Activated CD8-positive, alpha-beta memory T cell treated with anti-CD3 and anti-CD28 coated beads for 4 hours (primary cell): ENCODE measurements at places on chromosomes 7 and 10.

DNA sequence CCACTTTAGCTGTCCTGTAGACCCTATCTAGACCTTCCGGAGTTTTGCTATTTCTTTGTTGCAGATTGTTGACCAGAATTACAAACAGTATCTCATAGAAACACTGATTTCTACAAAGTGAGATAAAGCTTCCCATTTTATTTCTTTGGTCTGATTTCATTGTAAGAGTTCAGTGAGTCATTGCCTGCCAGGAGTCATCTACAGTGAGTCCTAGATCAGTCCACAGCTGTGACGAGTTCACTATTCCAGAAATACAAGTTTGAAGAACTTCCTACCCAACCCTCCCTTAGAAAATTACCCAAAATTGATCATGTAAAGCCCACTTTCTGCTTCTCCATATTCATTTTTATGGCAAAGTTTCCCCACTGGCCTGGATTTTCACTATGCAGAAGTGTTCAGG, 905.5 kb downstream of the CNTNAP2 start:
- no peak for DNase-seq

DNA sequence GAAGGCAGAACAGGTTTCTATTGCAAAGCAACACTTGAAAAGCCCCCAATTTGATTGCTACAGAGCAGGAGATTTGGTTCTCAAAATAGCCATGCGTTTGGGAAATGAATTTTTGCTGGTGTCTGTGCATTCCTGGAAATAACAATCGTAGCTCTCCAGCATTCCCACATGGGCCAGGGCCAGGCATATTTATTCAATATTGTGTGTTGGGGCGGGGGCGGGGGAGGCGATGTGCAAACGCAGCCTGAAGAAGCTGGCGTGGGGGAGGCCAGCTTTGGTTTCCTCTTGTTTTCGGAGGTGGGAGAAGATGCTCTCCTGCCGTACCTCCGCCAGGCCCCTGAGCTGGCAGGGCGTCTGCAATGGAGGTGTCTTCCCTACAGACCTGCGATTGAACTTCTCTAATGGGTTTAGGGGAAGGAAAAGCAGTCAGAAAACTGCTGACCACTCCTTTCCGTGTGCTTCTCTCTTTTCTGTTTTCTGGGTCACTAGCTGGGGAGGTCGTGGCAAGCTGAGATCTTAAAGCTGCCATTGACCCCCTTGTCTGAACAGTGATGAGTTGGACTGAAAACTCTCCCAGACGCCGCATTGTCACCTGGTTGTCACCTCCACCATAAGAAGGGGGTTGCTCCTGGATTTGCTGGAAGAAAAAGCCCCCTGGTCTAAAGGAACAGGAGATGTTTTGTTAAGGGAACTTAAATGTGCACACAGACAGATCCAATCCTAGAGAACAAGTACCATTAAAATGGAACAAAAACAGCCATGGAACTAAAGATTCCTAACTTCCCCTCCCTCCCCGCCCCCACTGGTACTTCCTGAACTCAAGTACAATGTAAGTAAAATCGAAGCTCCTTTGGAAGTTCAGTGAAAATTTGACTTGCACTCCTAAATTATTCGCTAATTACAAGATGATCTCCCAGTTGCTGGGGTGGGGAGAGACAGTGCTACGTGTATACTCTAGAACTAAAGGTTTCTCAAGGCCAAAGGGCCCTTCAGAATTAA, 56.4 kb upstream of the HABP2 start:
- DNase-seq, result no peak

DNA sequence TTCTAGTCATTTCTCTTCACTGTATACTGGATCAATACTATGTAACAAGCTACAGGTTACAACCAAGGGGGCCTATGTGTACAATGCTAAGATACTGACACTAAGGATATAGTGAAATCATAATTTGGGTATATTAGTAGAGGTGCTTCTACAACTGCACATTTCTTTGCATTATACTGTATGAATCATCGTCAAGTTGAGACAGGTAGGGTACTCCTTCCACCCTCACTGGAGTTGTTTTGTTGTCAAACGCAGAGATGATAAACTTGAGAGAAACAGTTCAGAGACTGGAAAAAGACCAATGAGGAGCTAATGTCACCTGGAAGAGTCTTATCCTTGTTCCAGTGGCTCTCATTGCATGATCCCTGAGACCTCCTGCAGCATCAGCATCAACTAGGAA, 208.2 kb upstream of the PRPS1L1 start:
- DNase-seq, result no peak

DNA sequence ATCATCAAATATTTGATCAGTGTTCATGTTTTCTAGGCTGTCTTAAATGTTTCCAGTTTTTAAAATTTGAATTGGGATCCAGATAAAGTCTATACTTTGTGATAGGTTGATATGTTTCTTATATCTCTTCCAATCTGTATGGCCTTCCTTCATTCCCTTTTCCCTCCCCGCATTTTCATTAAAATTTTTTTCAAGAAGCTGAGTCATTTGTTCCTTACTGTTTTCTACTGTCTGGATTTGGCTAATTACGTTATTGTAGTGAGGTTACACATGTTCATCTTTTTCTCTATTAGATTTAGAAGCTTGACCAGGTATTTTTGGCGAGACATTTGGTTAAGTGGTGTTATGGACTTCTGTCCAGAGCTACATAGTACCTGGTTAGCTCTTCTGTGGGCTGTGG, 11.2 kb downstream of the GARS1 start:
- DNase-seq, result no peak

GRCh38 chr7:107847168-107847835, 43.7 kb upstream of the DLD start:
- DNase-seq, result no peak

DNA sequence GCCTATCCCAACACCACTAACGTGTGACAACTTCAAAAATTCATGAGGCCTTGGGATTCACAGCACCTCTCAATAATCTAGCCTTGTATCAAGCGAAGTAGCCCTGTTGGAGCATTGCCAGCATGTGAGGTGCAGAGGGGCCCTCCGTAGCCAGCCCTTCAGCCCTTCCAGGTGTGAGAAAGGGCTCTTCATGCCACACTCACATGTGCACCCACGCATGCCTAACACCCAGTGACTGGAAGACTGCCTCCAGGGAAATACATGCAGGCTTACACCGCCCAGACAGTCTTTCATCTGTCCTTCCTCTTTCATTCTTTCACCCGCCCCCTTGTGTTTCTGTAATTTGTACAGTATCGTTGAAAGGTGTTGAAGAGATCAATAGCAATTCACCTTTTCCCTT, 26.1 kb downstream of the LRRC4 start:
- no peak for DNase-seq

DNA sequence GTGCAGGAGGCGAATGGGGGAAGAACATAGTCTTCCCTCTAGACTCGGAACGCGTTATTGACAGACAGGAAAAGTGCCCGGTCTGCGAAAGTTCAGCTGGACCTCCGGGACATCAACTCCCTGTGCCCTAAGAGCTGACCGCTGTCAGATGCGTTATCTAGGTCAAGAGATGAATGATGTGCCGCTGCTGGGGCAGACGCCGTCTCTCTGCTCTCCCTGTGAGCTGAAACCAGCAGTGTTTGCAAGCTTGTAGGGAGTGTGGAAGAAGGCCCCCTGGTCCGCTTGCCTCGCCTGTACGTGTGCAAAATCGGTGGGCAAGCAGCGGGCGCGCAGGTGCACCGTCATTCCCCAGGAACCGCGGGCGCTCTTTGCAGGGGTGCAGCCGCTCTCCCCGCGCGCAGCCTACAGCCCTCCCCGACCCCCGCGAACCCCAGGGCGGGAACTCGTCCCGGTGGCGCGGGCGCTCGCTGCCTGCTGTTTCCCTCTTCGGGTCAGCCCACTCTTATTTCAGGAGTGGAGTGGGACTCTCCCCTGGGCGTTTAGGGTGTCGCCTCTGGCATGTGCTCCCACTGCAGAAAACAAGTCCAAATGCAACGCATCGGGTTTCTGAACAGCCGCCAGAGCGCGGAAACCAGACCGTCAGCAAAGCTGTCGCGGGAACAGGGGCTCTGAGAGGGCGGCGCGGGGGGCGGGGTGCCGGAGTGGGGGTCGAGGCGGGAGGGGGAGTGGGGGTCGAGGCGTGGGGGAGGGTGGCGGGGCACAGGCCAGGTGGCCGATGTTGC, 1.8 kb upstream of the PFKFB3 start:
- DNase-seq, result no peak

DNA sequence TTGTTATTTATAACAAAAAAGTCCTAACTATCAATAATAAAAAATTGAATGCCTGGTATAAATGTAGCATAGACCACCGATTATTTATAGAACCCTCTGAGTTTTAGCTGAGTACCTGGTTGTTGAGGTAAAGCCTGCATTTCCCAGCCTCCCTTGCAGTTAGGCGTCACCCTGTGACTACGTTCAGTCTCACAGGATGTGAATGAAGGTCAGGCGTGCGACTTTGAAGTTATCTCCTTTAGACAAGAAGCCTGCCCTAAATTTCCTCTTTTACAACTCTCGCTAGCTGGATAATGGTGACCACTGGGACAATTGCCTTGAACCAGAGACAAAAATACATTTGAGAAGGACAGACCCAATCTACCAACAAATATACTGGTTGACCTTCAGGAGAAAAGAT, 67.5 kb upstream of the TES start:
- no peak for DNase-seq

DNA sequence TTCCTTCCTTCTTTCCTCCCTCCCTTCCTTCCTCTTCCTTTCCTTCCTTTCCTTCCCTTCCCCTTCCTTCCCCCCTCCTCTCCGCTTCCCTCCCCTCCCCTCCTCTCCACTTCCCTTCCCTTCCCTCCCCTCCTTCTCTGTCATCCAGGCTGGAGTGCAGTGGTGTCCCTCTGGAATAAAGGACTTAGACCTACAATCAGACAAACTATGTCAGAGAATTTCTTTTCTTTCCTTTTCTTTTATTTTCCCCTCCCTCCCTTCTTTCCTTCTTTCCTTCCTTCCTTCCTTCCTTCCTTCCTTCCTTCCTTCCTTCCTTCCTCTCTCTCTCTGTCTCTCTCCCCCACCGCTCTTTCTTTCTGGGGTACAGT, 242.2 kb downstream of the GATA3 start:
- no peak for DNase-seq

DNA sequence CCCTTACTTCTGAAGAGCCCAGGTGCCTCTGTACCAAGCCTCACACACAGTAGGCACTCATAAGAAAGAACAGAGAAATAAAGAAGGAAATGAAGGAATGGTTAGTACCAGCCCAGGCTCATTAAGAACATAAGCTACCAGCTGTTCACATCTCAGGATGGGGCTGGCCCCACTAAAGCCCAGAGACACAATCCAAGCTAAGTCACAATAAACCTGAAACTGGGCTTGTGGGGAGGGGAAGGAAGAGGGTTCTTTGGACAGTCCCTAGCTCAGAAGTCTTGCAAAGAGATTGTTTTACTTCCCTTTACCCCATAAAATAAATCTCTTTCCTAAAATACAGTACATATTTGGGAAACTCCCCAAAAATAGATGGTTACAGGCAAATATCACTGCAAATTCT, 24.3 kb downstream of the FBXW4 start:
- no peak for DNase-seq

GRCh38 chr10:123500110-123500509, 166.0 kb upstream of the GPR26 start:
- no peak for DNase-seq

GRCh38 chr7:155517452-155517851, 28.9 kb downstream of the CNPY1 start:
- DNase-seq, result no peak

DNA sequence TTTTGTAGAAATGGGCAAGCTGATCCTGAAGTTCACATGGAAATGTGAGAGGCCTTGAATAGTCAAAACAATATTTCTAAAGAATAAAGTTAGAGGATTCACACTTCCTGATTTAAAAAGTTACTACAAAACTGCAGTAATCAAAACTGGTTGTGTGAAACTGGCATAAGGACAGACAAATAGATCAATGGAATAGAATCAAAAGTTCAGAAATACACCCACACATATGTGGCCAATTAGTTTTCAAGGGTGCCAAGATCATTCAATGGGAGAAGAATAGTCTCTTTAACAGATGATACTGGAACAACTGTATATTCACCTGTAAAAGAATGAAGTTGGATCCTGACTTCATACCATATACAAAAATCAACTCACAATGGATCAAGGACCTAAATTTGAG, 27.7 kb downstream of the DNAJC9 start:
- DNase-seq, result no peak

DNA sequence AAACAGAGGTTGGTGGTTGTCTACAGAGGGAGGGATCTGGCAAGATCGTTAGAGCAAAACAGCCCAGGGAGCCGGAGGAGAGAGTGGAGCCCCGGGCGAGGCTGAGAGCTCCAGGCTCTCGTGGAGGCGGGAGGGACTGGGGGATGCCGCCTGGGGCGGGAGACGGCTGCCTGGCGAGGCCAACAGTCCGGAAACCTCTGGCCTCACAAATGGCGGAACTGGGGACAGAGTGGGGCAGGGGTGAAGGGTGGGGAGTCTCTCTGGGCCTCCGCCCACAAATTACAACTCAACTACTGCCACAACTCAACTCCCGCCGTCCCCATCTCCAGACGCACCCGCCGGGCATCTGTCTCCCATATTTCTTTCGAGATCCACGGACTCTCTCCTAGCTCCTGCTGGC, 47.7 kb downstream of the CLEC2L start:
- DNase-seq, result no peak

- no peak for DNase-seq
Measured at GRCh38 chr10:28253169-28253785, 49.6 kb downstream of the MPP7 start.

DNA sequence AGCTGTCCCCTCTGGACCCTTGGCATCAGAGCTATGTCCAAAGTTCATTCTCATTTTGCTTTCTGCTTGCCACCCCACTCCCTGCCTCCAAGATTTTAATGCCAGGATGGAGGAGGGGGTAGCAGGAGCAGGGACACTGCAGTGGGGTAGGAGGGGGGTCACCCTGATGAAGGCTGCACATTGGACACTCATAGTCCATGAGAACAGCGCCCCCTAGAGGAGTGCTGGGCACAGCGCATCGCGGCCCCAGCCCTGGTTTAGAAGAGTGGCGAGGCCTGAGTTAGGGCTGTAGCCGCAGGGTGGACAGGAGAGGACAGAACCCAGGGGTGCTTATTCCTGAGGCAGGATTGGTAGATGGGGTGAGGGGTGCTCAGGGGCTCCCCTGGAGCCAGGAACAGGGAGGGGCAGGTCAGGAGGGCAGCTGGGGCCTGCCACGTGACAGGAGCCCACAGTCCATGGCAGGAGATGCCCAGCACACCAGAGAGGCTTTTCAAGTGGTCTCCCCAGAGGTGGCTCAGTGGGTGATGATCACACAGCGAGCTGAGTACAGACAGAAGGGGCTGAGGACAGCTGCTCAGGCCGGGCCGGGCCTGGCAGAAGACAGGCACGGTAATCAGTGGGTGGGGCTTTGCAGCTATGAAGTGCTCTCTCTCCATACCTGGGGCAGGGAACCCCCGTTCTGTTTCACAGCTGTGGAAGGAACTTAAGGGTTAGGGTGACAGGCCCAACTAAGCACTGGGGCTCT, 71.4 kb downstream of the NEURL1 start:
- no peak for DNase-seq

GRCh38 chr7:93890041-93890463, 501 bp downstream of the TFPI2 start:
- DNase-seq, result no peak

DNA sequence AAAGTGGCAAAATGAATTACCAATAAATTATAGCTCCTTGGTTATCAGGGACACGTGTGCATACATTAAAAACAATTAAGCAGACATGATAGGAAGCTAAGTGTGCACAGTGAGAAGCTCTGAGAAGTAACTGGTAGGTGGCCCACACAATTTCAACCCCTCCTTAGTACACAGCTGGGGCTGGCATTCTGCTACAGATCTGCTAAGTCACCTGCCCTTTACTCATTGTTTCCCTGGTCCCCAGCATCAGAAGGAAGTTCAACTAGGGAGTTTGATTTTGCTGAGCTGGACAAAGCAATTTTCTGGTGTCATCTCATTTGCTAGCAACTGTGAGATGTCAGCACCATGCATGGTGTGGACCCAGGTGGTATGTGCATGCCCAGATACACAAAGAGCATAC, 424.1 kb upstream of the NPVF start:
- DNase-seq, result no peak
